ENCODE measurements at places on chromosomes 4 and X. TPM values are rescaled to one million over a fixed set of nuclear protein-coding genes. Genes with fewer than 3 reads are reported as not detected.
A peak's percentile ranks its signal among the peaks of the same experiment; 100 is the strongest.

DNA sequence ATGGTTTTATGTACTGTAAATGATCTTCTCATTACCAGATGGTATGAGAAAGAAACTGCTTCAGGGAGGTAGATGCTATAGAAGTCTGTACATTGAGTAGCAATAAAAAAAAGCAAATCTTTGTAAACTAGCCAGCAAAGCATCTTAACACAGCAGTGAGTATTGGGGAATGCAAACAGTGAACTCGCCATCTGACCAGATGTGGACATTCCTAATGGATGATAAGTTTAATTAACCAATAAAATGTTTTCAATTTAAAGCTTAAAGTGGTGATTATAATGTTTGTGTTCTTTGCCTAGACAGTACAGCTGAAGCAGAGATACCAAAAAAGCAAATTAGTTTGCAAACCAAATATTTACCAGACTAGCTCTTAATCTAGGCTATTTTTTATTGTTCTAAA, 1144.2 kb downstream of the FAT4 start:
- no peak overlapping the region for H3K4me3 ChIP-seq
- H3K4me1 ChIP-seq = no peaks in the 10 kb centered on the region
- H3K27me3 ChIP-seq = no peaks in the 10 kb centered on the region
- H3K27ac ChIP-seq = no peak overlapping the region
- no peaks in the 10 kb centered on the region for H3K36me3 ChIP-seq

GRCh38 chrX:95076449-95076848, 1402.4 kb downstream of the FAM133A start:
- no peak overlapping the region for H3K4me3 ChIP-seq
- peak; percentile 2 for DNase-seq
- H3K4me1 ChIP-seq = no peaks in the 10 kb centered on the region
- no peak overlapping the region for H3K27ac ChIP-seq
- peaks cover 2% of the 10 kb centered on the region for H3K27me3 ChIP-seq

DNA sequence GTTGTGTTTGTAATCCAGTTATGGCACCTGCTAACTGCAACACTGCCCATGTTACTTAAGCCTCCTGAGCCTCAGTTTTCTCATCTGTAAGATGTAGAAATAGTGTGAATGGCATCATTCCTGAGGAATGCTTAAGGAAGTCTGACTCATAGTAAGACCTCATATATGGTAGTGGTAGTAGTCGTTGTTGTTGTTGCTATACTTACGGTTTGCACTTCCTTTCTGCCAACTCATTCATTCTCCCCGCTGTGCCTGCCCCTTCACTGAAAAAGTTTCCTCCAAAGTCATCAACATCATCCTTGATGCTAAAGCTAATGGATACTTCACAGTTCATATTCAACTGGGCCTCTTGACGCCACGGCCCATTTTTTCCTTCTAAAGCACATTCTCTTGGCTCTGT, 54.2 kb upstream of the SPANXN3 start:
- DNase-seq = no peak
- no peak overlapping the region for H3K4me3 ChIP-seq
- H3K36me3 ChIP-seq = no peaks in the 10 kb centered on the region
- no peaks in the 10 kb centered on the region for H3K27me3 ChIP-seq
- no peak overlapping the region for H3K27ac ChIP-seq
- H3K4me1 ChIP-seq = no peaks in the 10 kb centered on the region

DNA sequence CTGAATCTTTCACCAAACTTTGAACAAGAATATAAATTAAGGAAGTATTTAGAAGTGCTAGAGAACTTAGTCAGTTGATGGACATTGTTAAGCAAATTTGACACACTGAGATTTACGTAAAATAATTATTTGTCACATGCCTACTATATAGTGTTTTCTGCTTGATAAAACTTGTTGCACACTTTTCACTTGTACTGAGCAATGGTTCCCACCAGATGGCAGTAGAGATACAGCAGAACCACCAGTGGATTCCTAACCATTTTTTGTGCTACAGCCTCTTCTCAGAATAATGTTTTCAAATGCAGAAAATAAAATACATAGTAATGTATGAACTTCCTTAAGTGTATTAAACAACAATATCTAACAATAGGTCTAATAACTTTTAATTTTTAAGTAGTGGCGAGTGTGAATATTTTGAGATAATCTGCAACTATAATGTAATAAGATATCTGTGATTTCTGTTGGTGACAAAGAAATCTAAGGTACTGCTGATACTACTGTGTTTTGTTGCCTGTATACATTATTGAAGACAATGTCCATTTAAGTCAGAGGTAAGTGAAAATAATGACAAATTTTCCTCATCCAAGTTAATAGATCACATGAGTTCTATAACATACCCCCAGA, 81.2 kb downstream of the APOOL start:
- H3K4me1 ChIP-seq = no peaks in the 10 kb centered on the region
- H3K27me3 ChIP-seq = no peaks in the 10 kb centered on the region
- H3K4me3 ChIP-seq = no peak overlapping the region
- no peak overlapping the region for H3K27ac ChIP-seq
- peak; percentile 59 for DNase-seq
- H3K36me3 ChIP-seq = no peaks in the 10 kb centered on the region

MAMLD1 gene
- total RNA-seq = 5.5 TPM
